Activated naive CD4-positive, alpha-beta T cell treated with Interleukin-2 at 50 U/mL for 16 hours (primary cell): ENCODE measurements at places on chromosomes 2 and 18.

- no peak for DNase-seq
These were observed 283.5 kb upstream of the TANK start for GRCh38 chr2:160876765-160877164.

DNA sequence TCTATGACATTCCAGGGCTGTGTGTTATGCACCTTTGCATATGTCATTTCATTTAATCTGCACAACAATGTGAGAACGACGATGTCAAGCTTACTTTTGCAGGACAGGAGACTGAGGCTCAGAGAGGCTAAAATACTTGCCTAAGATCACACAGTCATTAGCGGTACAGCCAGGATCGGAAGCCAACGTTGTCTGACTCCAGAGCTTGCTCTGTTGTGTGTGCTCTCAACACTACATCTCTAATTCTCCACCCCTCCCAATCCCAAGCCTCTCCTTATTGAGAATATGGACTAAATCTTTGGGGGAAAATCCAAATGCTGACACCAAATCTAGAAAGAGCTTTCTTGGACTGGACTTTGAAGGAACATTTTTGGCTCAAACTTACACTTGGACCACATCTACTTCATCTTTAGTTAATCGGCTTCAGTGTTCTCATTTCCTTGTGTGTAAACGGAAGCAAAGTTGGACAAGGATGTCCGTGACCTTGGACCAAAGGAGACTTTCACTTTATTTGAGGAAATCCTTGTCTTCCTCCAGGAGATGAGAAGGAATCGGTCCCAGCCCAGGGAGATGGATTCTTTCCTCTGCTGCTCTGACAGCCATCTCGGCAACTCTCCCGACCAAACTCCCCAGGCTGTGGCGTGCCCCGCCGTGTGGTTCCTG, 242.4 kb downstream of the LPIN1 start:
- DNase-seq = no peak

GRCh38 chr18:78246050-78246449, 733.6 kb upstream of the SALL3 start:
- no peak for DNase-seq

- no peak for DNase-seq
These were observed 172.3 kb downstream of the INO80D start for GRCh38 chr2:205913668-205914067.

GRCh38 chr2:43019025-43019367, 207.4 kb downstream of the ZFP36L2 start:
- DNase-seq = no peak

DNA sequence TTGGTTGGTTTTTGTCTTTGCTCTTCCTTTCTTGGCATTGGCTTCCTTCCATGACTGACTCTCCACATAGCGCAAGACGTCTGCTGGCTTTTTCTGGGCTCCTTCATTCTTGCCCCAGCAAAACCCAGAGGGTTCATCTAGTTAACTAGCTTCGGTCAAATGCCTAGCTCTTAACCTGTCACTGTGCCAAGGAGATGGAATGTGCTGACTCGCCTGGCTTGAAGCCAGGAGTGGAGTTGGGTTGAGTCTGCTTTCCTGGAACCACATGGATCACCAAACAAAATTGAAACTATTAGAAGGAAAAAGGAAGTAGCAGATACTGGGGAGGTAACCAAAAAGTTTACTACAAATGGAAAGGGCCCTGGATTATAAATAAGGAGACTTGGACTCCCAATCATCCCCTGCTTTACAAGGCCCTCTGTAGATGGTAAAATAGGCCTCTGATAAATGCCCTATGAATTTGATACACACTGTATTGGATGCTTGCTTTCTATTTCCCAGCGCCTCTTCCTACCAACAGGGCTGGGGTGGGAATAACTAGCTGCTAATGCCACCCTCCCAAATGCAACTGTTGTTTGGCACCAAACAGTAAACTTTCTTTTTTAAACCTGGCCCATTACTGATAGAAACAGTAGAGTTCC, 11.3 kb downstream of the MALT1 start:
- DNase-seq = no peak

DNA sequence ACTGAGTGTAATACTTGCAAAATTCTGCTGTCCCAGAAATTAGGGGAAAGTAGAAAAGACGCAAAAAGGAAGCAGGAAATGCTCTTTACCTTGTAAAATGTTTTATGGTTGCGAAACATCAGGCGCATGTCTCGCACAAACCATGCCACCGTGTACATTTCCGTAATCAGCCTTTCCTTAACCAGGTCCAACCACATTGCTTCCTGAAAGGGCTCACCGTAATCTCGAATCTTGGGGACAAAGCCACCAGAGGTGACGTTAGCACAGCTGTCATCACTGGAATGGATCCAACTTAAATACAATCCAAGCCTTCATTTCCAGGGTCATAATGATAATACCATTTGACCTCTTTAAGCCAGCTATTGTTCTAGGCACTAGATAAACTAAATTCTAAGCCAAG, 49.3 kb downstream of the SP110 start:
- DNase-seq = no peak

DNA sequence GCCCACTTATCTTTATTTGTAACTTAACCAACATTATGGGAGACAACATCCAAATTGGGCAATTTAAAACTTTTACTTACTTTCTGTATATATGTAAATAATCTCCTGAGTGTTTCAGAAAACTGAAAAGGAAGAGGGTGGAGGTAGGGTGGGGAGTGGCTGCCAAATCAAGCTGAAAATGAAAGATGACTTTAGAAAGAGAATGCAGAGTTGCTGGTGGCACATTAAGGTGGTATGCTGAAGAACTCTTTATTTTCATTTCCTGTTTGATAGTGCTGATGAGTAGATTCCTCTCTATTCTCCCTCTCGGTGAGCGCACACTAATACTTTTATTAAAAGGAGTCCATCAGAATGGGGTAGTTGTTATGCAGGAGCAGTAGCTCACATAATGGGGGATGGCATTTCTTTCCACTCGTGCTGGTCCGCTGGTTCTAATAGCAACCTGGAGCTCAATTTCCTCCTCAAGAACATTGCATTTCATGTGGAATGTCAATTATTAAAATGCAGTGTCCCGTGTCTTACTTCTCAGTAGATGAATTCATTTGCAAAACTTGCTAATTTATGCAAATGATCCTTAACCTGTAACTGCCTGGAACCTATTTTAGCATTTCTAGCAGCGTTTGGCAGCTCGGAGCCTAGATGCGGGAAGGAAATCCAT, 466.9 kb upstream of the HNRNPA3 start:
- DNase-seq = no peak

DNA sequence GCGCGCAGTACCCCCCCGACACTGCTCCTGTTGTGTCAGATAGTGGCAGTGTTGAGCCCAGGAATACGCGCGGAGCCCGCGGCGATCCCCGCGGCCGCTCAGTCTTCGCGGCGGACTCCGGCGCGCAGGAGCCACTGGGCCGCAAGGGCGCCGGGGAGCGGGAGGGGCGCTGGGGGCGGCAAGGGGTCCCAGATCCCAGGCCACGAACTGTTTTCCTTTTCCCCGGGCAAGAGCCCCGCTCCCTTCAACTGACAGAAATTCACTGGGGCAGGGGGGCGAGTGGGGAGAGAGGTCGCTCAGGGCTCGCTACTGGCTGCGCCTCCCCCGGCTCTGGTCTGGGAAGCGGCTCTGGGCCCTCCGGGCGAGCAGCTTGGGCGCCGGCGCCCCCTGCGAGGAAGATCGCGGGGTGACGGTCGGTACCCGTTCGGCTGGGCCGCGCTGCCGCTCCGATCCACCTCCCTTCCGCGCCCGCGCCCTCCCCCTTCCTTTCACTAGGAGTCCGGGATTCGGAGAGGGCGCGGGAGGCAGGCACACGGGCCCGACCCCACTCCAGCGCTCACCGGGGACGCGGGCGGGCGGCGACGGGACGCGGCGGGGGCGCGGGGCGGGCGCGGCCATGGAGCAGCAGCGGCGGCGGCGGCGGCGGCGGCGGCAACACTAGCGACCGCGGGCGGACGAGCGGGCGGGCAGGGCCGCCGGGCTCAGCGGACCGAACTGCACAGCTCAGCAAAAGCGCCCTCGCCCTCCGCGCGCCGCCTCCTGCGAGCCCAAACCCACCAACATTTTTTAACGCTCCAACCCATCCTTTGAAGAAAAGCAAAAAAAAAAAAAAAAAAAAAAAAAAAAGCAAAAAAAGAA, 1.4 kb upstream of the SETBP1 start:
- peak; percentile 78 for DNase-seq

DNA sequence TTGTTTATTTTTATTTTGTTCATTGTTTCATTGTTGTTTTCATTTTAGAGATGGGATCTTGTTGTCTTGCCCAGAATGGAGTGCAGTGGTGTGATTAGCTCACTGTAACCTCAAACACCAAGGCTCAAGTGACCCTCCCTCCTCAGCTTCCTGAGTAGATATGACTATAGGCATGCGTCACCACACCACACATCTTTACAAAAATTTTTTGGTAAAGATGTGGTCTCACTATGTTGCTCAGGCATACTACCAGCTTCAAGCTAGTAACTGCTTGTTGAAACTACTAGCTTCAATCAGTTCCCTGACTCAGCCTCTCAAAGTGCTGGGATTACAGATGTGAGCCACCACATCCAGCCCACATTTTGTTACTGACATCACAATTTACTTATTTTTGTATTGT, 14.8 kb downstream of the FAM237A start:
- DNase-seq = no peak

DNA sequence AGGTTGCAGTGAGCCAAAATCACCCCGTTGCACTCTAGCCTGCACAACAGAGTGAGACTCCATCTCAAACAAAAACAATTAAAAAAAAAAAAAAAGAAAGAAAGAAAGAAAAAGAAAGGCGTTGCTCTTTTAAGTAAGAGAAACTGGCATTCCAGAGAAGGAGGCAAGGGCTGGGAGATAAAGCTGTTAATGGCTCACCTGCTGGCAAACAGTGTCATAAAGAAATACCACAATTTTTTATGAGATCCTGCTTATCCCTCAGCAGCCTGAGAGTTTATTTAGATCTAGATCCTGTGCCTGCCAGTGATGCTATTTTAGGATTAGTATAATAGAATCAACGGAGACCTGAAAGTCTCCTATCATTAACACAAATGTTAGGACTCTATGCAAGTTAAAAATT, 16.3 kb downstream of the SLC19A3 start:
- DNase-seq = no peak

- no peak for DNase-seq
These were observed 68.9 kb downstream of the USP40 start for GRCh38 chr2:233497692-233498091.

- peak; percentile 73 for DNase-seq
These were observed 70.4 kb downstream of the ARHGEF33 start for GRCh38 chr2:38959938-38960608.

DNA sequence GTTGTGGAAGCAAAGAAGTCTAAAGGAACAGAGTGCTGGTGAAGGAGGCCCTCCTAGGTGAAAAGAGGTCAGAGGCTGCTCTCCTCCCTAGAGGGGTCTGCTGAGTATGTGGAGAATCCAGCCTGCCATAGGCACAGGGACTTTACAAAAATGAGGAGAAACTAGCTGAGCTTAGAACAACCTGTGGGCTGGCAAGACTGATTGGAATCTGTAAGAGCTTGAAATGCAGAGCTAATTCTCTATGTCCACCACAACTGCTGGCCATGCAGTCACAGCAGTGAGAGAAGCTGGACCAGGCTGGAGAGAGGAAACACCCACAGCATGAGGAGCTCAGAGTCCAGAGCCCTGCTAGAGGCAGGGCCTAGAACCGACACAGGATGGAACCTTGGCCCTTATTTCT, 251.0 kb upstream of the MGAT5 start:
- DNase-seq = no peak

DNA sequence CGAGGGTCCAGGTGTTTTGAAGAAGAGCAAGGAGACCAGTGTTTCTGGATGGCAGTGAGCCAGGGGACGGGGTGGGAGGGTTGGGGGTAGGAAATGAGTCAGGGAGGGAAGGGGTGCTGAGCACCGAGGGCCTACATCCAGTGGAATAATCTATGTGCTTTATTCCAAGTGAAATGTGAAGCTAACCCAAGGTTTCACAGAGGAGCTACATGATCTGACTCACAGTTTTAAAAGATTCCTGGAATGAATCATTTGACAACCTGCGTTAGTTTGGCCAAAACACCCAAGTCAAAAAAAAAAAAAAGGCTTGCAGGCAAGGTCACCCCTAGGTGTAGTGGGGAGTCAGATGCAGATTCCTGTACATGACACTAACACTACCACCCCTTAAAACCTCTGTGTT, 419.7 kb upstream of the MEX3C start:
- no peak for DNase-seq

- no peak for DNase-seq
These were observed 57.4 kb upstream of the GRB14 start for GRCh38 chr2:164678631-164679149.

GRCh38 chr18:7490104-7490503, 77.0 kb upstream of the PTPRM start:
- no peak for DNase-seq

DNA sequence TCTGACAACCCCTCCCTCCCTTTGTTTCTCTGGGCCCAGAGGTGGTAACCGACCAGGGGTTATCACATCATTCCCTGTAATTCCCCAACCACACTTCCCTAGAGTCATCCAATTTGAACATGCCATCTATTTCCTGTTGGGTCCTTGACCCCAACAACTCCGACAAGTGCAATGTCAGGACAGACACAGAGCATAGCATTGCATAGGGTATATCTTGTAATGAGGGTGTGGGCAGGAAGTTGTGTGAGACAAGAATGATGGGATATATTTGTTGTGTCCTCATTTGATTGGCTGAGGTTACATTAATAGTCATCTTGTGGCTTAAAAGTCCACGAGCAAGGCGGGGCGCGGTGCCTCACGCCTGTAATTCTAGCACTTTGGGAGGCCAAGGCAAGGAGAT, 33.4 kb upstream of the CNOT11 start:
- DNase-seq = no peak

- no peak for DNase-seq
These were observed 167.3 kb upstream of the SPRED2 start for GRCh38 chr2:65599693-65600092.

- DNase-seq = no peak
These were observed 219.5 kb upstream of the ATP5MC3 start for GRCh38 chr2:175400975-175401374.

- DNase-seq = no peak
These were observed 307.3 kb downstream of the GBX2 start for GRCh38 chr2:235860871-235861270.

DNA sequence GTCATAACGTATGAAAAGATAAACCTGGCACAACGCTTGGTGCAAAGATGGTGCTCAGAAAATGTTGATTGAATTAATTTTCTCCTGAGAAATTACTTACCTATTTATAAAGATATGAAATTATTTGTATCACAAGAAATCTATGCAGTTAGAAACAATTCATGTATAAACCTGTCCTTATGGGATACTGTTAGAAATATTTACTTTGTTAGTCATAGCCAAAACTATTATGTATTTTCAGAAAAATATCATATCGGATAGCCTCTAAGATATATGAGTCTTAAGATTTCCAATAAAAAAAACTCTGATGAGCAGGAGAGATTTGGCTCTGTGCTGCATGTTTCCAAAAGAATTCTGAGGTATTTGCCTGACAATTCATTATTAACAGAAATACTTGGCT, 880.7 kb downstream of the LRRTM4 start:
- DNase-seq = no peak

- DNase-seq = no peak
These were observed 206.5 kb upstream of the AGAP1 start for GRCh38 chr2:235287375-235287733.

- DNase-seq = no peak
These were observed 21.1 kb upstream of the MBOAT2 start for GRCh38 chr2:9024575-9024974.
